ENCODE measurements at places on chromosomes 2 and 18.

GRCh38 chr2:6010163-6010562 lies 318.0 kb downstream of the SOX11 start:
- no peak for DNase-seq

DNA sequence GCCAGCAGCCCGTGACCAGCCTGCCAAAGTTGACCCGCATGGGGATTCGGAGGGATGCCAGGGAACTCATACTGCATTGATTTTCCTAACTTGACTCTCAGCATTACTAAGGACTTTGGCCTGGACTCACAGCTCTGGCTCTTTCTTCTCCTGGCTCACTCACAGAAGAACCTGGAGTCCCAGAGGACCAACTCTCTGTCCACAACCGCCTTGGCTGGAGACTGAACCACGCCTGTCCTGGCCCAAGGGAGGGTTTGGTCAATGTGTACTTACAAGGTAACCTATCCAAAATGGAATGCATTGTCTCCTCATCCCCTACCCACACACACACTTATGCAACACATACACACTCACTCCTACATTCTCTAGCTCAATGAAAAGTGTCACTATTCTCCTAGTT lies 135.6 kb upstream of the KLHL29 start:
- no peak for DNase-seq

GRCh38 chr2:190468814-190469569 lies 60.8 kb downstream of the MFSD6 start:
- DNase-seq, result no peak

DNA sequence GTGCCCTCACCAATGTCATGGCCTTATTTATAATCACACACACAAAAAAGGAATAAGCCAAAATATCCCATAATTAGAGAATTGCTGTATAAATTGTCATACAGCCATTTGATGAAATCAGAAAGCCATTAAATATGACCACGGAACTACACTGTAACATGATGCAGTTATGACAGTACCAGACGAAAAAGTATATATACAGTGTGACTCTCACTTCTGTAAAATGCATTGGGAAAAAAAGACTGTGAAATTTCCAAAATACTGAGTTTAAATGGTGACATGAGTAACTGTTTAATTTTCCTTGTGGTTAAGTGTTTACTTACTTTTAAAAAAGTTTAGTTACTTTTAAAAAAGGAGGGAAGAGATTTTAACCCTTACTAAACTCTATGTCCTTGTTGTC lies 25.4 kb downstream of the UXS1 start:
- no peak for DNase-seq

DNA sequence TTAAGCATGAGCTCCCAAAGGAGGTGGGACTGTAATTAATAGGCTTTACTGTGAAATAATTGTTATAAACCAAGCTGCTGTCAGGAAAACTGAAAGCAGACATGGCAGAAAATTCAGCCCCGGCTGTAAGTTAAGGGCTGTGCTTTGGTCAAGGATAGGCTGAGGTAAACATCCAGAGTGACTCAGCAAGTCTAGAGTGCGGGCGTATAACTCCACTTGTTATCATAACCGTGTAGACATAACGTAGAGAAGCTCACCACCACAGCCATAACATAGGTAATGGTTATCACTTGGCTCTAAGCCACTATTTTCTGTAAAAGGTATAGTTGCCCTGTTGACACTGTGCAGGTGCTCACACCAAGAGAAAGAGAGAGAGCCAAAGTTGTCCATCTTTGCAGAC lies 316.8 kb downstream of the DCDC2C start:
- no peak for DNase-seq

- DNase-seq, result no peak
These were observed 553.3 kb upstream of the TNP1 start for GRCh38 chr2:217413193-217413592.

DNA sequence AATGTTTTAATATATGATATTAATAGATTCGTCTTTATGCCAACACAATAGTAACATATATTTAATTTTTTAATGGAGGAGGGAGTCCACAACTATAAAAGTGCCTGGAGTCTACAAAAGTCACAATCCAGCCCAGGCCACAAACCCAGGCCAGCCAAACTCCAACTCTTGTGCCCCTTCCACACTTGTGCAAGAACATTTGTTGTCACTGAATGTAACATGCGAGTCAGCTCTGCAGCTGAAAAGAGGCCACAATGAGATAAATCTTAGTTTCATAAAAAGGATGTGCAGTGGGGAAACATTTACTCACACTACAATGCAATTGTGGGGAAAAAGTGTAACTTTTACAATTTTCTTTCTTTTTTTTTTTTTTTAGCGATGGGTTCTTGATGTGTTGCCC lies 110.8 kb downstream of the MCFD2 start:
- no peak for DNase-seq

GRCh38 chr18:47953471-47953931 lies 23.0 kb upstream of the SMAD2 start:
- no peak for DNase-seq

DNA sequence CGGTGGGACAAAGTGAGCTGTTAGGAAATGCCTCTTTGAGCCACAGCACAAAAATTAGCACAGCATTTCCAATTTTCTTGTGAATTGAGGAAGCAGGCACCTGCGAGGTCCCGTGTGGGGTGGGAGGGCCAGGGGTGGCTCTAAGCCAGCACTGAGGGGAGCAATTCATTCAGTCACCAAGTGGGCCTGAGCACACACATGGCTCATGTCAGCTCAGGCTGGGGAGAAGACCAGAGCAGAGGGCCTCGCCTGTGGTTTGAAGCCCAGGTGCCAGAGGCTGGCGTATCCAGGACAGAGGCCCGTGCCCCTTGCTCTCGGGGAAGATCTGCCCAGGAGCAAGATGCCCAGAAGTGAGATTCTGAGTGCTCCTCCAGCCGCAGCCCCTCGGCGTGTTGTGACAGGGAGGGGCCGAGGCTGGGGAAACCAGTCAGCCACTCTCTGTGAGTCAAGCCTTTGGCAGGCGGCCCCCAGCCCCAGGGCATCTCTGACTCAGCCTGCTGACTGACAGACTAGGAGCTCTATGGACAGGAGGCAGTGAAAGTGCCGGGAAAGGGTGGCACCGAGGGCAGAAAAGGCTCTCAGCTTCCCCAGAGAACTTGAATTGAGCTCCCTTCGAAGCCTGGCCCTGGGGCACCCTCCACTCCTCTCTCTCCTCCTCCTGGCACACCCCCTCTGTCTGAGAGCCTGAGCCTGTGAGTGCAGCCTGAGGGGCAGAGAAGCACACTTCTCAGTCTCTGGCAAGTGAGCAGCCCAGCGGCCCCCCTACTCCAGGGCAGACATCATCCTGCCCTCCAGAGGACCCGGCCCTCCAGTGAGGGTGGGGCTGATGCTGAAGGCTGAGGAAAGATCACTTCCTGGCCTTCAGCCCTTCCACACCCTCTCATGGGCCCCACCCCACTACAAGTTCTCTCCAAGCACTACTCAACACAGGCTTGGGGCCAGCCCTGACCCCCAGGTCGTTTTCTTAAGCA lies 32.3 kb downstream of the CYP26B1 start:
- no peak for DNase-seq

DNA sequence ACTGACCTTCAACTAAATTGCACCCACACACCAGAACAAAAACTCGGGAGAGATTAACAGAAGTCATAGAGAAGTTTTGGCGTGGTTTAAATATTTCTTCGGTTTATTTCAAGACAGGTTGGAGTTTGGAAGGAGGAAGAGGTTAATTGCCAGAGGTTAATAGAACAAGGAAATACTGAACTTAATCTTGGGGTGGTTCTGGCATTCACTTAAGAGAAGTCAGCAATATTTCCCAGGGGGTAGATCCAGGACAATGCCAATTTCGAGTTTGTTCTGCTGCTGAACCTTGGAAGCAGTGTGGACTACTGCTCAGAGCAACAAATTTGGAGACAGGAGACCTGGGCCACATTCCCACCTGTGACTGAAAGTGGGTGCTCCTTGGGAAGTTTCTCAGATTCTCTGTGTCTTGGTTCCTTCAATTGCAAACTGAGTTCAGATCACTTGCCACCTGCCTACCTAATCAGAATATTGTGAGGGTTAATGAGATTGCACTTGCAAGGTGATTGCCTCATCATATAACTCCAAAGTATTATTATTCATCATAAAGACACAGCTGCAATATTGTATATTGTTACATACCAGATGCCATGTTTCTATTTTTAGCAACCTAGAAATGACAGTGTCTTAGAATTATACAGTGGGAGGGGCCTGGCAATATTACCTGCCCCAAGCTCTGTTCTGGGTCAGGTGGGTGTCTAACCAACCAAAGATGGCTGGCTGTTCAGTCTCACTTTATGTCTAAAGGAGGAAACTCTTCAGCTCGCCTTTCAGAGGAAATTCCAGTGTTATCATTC lies 217.4 kb downstream of the CDCA7 start:
- no peak for DNase-seq

- no peak for DNase-seq
These were observed 60.7 kb upstream of the ZEB2 start for GRCh38 chr2:144580521-144581161.

- DNase-seq, result no peak
These were observed 175.0 kb downstream of the ALPK2 start for GRCh38 chr18:58453913-58454317.

DNA sequence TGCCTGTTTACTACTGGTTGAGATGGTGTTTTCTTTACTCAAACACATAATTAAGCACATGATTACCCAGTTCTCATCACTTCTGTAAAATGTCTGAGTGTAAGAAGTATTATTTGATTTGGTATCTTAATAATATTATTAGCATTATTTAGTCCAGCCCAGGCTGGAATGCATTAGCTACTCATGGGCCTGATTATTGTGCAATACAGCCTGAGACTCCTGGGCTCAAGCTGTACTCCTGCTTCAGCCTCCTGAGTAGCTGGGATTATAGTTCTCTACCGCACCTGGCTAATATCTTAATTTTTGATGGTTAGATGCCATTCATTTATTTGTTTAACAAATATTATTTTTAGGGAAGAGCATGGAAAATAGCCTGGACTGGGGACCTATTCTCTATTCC lies 197.6 kb upstream of the MC4R start:
- no peak for DNase-seq

DNA sequence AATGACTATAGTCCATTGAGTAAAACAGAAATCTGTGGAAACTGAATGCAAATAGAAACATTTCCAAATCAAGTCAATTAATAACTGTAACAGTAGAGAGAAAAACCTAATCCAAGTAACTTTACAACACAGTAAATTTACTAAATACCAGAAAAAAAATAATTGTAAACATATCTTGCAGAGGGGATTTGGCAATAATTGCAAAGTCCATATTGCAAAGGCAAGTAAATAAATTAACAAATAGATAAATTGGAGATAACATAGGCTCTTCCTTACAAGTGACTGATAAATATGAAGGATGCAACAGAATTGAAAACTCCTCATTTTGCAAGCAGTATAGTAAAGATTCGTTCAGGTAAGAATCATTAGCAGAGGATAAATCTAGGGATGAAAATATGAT lies 65.0 kb downstream of the SMC6 start:
- no peak for DNase-seq

DNA sequence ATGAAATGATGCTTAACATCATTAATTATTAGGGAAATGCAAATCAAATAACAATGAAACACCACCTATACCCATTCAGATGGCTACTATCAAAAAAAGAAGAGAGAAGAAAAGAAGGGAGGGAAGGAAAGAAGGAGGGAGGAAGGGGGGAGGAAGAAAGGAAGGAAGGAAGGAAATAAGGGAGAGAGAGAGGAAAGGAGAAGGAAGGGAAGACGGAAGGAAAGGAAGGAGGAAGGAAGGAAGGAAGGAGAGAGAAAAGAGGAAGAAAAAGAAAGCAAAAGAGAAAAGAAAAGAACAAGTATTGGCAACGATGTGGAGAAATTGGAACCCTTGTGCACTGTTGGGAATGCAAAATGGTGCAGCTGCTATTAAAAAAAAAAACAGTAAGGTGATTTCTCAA lies 363.3 kb downstream of the TNS1 start:
- DNase-seq, result no peak

GRCh38 chr2:228927028-228928010 lies 343.8 kb downstream of the PID1 start:
- no peak for DNase-seq

DNA sequence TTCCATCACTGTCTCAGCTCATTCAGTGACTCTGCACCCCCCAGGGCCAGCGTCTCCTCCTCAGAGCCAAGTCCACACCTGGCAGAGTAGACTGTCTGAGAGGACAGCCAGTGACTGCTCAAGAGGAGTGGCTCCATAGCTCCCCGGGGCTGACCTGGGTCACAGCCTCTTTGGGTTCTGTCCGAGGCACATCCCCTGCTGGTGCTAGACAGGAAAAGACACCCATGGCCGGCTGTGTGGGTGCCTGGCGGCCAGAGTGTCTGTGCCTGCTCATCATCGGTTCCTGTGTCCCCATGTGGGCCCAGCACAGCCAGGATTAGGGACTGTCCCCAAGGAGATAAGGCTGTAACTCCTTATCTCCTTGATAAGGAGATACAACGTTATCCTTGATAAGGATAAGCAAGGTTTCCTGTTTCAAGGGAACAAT lies 3.5 kb upstream of the CROCC2 start:
- DNase-seq, result no peak

- no peak for DNase-seq
These were observed 828 bp downstream of the DYNC1I2 start for GRCh38 chr2:171688129-171688465.

- no peak for DNase-seq
These were observed 15.8 kb downstream of the KCTD18 start for GRCh38 chr2:200494048-200494447.

DNA sequence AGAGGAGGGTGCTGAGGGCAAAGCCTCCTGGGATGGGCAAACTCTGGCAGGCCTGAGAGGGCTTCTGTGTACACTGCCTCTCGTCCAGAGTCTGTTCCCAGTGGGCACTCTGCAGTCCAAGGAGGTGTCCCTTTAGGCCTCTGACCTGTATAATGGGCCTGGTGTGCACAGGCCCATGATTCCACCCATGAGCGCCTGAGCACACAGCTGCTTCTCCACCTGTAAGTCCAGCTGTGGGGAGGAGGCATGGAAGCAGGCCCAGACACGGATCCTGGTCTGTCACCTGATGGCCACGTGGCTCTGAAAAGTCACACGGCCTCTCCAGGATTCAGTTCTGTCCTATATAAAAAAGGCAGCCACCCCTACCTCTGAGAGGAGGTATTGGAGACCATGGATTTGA lies 57.0 kb downstream of the PARD6G start:
- DNase-seq, result no peak

DNA sequence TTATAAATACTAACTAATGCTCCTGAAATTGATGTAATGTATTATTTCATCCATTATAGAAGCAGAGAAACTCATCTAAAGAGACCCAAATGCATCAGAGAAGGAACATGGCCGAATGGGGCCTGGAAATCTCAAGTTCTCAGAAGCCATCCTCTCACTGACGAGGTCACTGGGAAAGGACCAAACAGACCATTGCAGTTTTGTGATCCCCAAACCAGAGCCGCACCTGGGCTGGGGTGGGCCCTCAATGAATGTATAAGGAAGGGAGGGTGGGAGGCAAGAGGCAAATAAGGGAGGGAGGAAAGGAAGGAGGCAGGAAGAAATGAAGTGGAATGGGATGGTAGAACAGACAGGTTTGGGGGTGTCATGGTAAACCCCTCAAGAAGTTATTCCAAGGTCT lies 245.3 kb upstream of the ID2 start:
- DNase-seq, result no peak

Data from stimulated activated CD4-positive, alpha-beta T cell treated with anti-CD3 and anti-CD28 coated beads, Interleukin-12 subunit alpha, Interleukin-12 subunit beta, amount 100 ng/mL, for 4 hours (primary cell).